Lung microvascular endothelial cell (primary cell): ENCODE measurements at places on chromosomes 3 and 15.

DNA sequence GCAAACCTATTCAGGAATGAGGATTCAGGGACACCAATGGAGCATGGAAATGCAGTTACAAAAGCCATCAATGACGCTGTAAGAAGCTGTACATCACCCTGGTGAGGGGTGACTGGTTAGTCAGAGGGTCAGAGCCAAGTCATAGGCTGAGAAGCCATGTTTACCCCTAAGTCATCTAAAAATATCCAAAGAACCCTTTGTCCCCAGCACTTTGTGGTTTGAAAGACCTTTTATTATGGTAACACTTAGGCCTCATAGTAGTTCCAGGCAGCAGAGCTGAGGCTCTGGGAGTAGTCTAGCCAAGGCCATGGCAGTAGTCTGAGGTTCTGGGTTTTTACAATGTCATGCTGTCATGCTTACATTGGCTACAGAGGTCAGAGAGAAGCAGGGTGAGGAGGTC, 131.2 kb downstream of the CTNNB1 start:
- no peak for DNase-seq

DNA sequence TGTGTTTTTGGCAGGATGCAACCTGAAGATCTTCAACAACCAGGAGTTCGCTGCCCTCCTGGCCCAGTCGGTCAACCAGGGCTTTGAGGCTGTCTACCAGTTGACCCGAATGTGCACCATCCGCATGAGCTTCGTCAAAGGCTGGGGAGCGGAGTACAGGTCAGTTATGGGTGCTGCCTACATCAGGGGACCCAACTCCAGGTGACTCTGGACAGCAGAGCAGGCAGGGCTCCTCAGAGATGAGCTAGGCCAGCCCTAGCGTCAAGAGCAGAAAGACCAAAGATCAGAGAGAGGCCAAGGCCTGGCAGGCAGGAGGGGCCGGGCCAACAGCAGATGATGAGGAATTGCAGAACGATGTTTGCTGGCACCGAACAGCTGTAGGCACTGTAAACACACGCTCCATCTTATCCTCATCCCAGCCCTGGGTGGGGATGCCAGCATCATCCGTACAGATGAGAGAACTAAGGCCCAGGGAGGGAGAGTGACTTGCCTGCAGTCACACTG, 67.1 kb downstream of the AAGAB start:
- DNase-seq: no peak

DNA sequence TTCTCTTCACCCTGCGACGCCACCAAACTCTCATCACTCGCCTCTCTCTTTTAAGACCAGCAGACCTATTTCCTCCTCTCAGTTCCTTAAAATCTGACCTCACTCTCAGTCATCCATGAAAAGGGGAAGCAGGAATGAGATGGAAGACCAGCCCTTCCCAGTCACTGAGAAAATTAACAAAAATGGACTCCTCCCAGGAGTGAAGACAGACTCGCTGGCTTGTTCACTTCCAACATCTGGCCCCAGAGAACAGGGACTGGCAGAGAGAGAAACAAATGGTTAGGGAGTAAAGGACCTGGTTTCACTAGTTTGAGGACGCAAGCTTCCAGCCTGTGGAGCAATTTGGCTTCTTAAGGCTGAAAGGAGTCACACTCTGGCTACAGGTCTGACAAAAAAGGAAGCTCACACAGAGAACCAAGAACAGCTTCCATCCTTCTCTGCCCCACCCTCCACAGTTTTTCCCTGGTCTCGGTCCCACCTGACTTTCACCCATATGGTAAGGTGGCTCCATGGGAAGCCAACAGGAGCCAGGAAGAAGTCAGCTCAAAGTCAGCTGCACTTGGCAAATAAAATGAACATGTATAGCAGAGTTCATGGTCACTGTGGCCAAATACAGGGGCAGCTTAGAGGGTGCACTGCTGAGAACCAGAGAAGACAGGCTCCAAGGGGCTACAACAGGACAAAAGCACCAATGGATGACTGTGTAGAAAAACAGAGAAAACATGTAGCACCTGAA, 57.2 kb downstream of the ITGB5 start:
- peak; percentile 42 for DNase-seq

- no peak for DNase-seq
Observed at GRCh38 chr3:18127174-18127858, 297.8 kb downstream of the SATB1 start.

DNA sequence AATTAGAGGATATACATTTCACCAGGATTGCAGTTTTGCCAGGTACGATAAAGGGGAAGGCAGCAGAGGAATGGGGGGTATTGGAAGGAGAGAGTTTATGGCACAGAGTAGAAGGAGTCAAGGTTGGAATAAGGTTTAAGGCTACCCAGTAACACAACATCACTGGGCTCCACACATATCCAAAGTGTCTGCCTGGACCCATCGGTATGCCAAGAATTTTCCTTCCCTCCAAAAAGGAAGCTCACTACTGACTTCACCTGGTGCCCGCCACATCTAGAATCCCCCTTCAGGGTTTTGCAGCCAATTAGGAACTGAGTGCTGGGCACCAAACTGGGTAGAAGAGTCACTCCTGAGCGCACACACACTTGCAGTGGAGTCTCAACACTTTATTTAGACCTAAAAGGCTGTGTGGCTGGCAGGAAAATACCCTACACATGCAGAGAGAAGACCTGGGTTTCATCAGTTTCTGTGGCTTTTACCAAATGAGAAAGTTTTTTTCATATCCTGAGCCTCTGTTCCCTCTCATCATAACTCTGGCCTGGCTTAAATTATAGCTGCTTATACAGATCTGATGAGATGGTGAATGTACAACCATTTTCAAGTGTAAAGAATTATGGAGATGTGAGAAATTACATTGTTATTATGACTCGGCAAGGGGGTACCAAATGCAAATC, 190.8 kb upstream of the LPP start:
- no peak for DNase-seq

GRCh38 chr3:187964760-187965159, 189.2 kb upstream of the LPP start:
- DNase-seq: no peak

GRCh38 chr15:65208647-65209046, 2.6 kb downstream of the CILP start:
- DNase-seq: no peak

DNA sequence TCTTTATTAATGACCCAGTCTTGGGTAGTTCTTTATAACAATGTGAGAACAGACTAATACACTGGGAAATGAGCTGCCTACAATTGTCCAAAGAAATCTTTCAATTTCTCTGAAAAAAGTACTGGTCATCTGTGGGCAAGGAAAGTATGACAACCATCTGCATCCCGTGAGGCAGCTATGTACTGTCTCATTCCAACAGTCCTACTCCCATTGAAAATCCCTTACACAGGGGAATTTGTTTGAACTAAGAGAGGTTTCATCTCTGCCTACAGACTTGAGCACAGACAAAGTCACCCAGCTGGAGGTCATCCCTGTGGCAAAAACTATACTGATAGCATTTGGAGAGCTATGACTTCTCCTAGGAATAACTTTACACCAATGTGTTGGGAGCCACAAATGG, 27.1 kb downstream of the SHC4 start:
- no peak for DNase-seq

DNA sequence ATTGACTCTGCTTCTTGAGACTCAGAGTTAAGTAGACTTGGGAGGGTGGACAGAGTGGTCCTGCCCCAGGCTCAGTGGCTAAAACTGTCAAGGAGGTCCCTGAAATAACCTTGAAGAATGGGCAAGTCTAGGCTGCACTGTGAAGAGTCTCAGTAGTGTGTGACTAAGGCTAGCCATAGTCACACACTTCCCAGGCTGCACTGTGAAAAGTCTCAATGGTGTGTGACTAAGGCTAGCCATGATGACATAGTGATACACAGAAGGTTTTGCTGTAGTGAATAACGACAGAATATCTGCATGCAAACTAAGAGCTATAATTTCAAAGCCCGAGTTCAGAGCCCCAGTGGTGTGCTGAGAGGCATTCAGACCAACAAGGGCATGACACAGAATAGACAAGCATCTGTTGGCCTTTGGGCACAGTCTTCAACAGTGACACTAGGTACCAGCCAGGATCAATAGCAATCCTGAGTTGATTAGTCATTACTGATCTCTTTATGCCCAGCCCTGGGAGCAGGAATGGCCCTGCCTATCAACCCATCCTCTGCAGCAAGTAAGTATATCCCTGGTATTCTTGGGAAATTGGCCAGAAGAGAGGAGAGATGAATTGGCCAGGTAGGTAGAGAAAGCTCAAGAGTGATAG, 72.4 kb upstream of the BBX start:
- no peak for DNase-seq

DNA sequence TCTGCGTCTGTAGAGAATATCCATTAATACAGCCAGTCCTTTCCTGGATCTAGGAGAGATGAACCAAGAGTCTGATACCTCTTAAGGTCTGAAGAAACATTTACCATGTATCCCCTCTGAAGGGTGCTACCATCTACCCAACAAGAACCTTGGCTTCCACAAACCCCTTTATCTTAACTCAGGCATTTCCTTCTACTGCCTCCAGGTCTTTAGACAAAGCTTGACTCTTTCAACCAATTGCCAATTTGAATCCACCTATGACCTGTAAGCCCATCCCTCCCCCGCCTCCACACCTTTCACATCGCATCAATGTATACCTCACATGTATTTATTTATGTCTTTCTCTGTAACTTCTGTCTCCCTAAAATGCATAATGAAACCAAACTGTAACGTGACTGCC, 139.5 kb downstream of the SNRK start:
- DNase-seq: no peak

GRCh38 chr3:142595581-142595950, 627 bp upstream of the PLS1 start:
- DNase-seq: peak; percentile 50

- peak; percentile 83 for DNase-seq
Observed at GRCh38 chr15:31473385-31474058, 146.9 kb downstream of the KLF13 start.

DNA sequence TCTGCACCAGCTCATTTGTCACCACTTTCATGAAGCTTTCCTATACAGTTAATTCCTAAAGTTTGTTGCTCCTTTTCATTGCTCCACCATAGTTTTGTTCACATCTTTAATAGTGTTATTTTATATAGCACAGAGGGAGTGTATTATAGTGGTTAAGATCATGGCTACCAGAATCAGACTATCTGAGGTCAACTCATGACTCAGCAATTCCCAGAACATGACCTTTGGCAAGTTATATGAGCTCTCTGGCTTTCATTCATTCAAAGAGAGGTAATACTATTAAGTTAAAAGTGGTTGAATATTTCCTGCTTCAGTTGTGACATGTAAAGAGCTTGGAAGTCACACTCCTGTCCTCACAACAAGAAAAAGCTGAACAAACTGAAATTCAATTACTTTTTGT, 1073.5 kb downstream of the NAALADL2 start:
- DNase-seq: no peak

DNA sequence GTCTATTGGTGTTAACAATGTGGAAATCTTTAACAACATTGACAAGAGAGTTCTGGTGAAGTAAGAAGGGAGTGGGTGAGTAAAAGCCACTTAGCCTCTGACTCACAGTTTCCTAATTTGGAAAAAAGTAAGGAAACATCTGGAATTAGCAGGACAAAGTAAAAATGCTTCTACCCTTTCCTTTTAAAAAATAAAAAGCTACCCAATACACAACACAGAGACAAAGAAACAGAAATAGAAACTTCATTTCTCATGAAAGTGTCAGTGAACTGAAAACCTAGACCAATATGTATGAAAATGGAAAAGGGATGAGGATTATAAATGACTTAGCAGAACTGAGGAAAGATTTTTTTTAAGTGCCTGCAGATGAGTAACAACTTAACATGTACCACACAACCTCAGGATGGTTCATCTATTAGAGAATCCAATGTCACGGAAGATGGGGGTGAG, 65.4 kb downstream of the SSR3 start:
- DNase-seq: no peak

DNA sequence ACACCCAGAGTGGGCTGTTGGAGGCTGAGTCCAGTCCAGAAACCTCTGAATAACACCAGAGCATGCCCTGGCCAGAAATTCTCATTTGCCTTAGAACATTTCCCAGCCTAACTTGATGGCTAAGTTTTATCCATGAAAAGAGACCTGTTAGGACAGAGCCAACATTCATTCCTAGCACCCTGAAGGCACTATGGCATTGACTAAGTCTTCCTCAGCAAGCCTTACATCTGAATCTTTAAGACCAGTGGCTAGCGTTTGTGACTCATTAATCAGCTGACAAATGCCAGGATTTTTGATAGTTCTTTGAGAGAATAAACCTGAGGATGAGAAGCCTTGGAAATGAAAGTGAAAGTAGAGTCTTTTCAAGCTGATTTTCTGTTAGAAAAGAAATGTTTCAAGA, 1087.1 kb upstream of the ALCAM start:
- peak; percentile 2 for DNase-seq

- no peak for DNase-seq
Observed at GRCh38 chr3:61449327-61450040, 111.9 kb upstream of the PTPRG start.

- DNase-seq: no peak
Observed at GRCh38 chr3:151383956-151384355, 597 bp downstream of the P2RY12 start.

DNA sequence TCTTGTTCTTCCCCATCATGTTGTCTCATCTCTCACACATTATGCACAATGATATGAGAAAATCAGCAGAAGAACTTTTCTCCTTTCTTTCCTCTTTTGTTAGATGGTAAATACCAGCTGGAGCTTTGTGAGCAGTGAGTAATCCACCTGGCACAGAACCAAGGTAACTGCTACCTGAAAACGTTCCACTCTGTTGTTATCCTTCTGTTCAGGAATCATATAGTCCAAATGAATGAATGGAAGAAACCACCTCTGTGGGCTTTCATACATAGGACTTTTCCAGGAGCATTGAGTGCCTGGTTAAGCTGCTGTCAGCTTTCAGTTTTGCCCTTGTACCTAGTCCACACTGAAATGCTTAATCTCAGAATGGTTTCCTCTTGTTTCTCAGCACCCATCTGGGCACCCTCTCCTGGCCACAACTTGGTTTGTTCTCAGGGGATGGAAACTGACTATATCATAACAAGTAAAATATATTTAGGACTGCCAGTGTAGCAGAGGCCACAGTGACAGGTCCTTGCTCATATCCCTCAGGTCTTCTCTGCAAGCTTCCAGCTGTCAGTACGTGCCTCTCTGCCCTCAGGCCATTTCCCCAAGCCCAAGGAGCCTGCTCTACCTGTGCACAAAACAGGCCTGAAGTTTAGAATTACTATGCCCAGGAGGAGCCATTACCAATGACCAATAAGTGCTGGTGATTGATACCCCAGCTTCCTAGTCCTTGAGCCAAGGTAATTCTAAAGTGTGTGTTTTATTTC, 23.5 kb upstream of the SLC4A7 start:
- DNase-seq: peak; percentile 77

DNA sequence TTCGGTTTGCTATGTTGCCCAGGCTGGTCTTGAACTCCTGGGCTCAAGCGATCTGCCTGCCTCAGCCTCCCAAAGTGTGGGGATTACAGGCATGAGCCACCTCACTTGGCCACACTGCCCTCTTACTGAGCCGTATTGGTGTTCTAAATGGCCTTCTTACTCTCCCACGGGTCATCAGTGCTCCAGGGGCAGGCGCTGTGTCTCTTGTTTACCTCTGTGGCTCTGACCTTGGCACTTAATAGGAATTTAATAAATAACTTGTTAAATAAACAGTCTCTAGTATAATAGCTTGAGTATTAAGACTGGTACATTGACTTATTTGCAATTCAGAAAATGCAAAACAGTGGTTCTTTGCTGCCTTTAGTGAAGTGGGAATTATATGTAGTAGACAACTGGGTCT, 13.7 kb downstream of the FLNB start:
- DNase-seq: no peak
